Fibroblast of mammary gland (primary cell): ENCODE measurements at places on chromosomes 7 and 10.

DNA sequence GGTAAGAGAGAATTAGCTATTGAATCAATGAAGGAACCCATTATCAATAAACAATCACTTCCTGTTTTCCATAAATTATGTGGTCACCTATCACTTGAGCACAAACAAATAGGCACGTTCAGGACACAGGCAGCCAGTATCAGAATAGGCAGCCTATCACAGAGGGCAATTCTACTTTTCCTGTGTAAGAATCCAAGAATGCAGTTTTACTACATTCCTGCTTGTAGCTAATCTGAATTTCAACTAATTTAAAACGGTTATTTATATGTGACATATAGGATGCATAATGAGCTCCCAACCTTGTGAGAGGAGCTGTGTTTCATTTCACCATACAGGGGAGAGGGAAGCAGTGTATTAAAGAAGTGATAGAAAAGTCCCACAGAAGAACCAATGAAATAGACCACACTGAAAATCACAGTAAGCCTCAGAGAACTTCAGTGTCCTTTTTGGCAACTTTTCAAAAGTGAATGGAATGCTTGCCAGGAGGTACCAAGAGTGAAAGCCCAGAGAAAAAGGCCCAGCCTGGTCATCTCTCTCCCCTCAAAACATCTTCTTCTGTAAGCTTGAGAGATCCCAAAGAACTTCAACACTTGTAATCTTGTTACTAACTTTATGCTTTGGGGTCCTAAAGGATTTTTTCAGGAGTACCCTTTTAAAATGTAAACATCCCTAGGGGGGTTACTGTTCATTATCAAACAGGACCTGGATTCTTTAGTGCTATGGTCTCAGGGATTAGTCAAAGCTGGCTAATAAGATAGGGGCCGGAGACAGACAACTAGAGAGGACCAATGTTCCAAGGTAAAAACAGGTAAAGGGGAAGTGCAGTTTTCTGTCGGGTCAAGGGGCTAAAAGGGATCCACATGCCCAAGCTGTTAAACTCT lies 1.3 kb downstream of the IMMP2L start:
- peak; percentile 44 for DNase-seq

GRCh38 chr10:21099291-21100062 lies 202.4 kb upstream of the NEBL start:
- peak; percentile 29 for DNase-seq

DNA sequence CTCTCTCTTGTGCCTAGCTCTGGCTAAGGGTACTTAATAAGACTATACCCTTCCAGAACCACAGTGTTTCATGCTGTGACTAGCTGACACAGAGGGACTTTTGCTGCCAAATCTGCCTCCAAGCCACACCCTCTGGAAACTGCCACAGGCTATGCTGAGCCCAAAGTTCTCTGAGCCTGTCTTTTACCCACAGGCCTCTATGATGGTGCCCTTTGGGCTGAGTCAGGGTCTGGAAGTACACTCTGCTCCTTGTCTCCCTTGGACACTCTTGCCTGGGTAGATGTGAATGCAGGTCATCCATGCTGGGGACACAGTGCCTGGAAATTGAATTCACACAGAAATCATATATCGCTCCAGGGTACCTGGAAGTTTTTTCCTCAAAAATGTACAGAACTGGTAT lies 22.6 kb downstream of the DYDC1 start:
- DNase-seq: no peak

DNA sequence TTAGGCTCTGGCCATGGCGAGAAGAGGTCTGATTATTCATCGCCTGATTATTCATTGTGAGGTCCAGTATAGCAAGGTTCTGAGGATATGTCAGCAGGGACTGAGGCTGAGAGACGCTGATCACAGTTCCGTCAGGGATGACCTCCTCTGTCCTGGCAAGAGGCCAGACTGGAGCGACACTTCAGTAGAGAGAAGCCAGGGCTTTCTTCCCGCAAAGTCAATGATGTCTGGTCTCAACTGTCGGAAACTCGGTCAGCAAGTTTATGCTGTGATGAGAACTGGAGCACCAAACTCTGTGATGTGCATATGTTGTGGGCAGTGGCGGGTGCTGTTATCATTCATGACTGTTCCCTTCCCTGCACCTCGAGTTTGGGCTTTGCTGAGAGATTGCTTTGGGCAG lies 29.0 kb upstream of the GNA12 start:
- DNase-seq: no peak

DNA sequence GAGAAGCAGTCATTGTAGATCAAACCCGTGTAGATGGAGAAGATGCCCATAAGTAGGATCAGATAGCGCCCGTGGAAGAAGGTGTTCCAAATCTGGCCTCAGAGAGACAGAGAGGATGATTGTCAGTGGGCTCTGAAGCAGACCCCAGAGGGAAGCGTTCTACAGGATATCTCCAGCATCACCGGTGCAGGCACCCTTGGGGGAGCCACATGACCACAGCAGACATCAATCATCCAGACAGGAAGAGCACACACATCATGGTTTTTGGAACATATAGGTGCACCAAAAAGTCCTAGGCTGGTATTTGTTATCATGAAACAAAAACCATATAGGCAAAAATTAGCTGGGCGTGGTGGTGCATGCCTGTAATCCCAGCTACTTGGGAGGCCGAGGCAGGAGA lies 44.0 kb upstream of the SVOPL start:
- no peak for DNase-seq

- DNase-seq: no peak
These were observed 61.5 kb downstream of the REEP3 start for GRCh38 chr10:63582690-63583089.

GRCh38 chr10:128483216-128483615 lies 357.0 kb upstream of the MKI67 start:
- no peak for DNase-seq

DNA sequence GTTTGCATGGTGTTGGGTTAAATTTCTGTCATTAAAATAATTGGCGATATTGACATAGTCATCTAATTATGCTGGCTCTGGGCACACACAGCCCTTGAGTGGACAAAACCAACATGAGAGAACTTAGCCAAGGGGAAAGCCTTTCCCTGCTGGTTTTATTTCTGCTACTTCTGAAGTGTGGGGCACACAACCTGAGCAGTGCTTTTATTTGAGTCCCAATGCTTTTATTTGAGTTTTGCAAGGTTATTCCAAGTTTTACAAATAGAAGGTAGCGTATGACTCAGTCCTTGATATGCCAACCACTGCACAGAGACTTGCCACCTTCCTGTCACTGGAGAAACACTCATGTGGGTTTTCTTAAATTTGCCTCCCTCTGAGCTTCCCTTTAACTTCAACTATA lies 145.7 kb downstream of the EGFR start:
- no peak for DNase-seq

- no peak for DNase-seq
These were observed 166.3 kb upstream of the GRM3 start for GRCh38 chr7:86477343-86477935.

GRCh38 chr7:42400961-42401360 lies 164.0 kb upstream of the GLI3 start:
- DNase-seq: no peak

GRCh38 chr10:44962870-44963738 lies 3.5 kb downstream of the RASSF4 start:
- no peak for DNase-seq

DNA sequence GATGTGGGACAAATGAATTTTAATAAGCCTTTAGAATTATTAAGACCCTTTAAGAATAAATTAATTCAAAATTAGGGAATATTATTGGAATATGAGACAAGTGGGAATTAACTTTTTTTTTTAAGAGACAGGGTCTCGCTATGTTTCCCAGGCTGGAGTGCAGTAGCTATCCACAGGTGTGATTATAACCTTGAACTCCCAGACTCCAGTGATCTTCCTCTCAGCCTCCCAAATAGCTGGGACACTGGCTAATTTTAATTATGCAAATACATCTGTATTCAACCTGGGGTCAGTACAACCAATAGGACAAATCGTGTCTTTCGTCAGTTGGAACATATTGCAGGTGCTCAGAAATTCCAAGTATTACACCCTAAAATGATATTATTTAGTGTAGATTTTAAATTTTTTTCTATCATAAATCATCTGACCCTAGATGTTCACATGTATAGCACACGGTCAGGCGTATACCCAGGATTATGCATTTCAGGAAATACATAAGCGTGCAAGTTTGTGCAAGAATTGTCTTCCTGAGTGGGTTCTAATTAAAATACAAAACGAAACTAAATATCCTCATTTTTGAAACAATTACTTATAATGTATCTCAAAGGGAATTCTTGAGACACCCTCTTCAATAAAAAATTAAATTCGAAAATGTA lies 1.2 kb downstream of the NT5C3A start:
- DNase-seq: no peak

DNA sequence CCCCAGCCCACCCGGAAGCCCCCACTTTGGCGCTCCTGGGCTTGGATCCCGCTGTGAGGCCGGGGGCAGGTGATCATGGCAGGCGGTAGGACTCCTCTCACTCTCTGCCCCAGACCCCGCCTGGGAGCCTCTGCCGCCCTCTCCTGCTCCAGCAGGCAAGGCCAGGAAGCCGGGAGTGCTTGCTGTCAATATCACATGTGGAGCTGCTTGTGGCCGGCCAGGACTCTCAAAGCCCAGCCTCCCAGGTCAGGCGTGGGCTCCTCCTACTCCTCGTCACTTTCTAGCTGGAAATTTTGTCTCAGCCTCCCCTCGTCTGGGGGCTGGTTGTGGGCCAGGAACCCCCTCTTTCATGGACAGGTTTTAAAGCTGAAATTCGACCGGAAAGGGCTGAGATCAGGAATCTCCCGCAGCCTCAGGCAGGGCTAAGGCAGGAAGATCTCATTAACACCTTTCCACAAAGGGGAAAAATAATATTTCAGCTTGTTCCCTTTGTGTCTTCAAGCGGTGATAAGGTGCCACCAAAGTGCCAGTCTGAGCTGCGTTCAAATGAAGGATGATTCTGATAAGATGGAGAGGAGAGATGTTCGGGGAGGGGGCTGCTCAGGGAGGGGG lies 273.6 kb upstream of the PODXL start:
- no peak for DNase-seq

DNA sequence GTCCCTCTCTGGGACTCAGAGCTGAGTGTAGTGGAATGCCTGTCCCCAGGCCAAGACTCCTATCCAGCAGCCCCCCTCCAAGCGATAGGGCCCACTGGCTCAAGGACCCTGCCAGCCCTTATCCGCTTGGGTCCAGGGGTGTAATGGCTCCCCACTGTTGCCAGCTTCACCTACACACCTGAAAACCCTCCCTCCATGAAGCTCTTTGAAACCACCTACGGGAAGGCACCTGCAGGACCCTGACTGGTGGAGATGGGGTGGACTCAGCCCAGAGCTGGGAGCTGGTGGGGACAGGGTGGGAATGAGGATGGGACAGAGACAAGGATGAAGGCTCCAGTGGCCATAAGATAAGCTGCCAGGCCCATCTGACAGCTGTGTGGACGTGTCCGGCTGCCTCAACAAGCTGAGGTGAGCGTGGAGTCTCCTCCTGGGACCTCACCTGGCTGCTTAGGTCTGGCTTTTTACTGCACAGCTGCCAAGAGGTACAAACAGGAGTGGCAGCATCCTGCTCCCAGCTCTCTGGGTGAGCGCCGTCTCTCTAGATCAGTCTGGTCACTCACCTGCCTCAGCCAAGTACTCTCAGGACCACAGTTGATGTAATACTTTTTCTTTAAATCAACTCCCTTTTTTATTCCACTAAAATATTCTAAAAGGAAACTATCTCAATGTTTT lies 41.9 kb downstream of the DRGX start:
- DNase-seq: no peak

DNA sequence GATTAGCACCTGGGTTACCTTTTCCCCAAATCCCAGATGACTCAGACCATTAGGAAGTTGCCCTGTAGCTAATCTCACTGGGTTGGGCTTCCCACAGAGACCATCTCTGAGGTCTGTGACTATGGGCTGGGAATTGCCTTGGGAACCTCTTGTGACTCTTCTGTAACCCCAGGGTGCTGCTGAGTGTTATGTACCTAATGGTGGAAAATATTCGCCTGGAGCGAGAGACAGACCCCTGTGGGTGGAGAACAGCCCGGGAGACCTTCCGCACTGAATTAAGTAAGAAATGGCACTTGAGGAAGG lies 20.0 kb downstream of the STRIP2 start:
- no peak for DNase-seq

GRCh38 chr10:100374200-100374655 lies 27.2 kb downstream of the SCD start:
- no peak for DNase-seq

GRCh38 chr10:52316500-52316899 lies 2.4 kb downstream of the DKK1 start:
- no peak for DNase-seq

DNA sequence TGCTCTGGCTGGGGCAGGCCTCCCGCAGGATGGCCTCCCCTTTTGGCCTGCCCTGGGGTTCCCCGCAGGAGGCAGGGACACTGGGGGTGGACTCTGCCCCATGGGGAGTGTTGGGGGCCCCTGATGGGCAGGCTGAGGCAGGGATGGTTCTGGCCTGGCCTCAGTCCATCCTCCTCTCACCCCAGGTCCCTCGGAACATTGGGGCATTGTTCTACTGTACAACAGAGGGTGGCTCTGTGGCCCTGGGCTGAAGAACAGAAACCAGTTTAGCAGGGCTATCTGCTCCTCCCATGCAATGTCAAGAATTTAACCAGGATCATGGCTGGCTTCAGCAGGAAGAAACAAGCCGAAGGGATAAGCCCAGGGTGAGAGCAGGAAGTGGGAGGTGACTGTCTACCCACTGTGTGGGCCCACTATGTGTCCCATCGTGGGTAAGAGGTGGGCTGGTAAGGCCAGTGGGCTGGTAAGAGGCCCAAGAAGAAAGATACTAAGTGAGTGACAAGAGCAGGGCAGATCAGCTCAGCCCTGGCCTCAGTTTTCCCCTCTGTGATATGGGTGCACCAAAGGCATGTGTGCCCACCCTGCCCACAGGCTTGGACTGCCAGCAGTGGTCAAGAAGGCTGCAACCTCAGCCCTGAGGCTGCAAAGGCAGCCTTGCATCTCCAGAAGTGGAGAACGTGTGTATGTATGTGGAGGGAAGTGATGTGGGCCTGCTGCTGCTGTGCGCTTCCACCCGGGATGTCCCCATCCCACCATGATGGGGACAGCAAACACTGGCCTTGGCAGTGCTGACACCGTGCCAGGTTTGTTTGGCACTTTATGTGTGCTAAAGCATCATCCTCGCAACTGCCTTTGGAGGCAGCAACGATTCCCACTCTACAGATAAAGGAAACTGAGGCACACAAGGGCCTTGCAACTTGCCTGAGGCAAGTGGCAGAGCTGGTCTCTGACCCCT lies 138.9 kb downstream of the SH3PXD2A start:
- no peak for DNase-seq

GRCh38 chr10:108034829-108035228 lies 870.3 kb upstream of the SORCS1 start:
- DNase-seq: no peak

- DNase-seq: no peak
These were observed 205.1 kb upstream of the BMPER start for GRCh38 chr7:33700001-33700899.

GRCh38 chr10:124756156-124756903 lies 12.2 kb upstream of the FAM53B start:
- no peak for DNase-seq

GRCh38 chr7:7962851-7963250 lies 5.7 kb upstream of the GLCCI1 start:
- DNase-seq: peak; percentile 47

DNA sequence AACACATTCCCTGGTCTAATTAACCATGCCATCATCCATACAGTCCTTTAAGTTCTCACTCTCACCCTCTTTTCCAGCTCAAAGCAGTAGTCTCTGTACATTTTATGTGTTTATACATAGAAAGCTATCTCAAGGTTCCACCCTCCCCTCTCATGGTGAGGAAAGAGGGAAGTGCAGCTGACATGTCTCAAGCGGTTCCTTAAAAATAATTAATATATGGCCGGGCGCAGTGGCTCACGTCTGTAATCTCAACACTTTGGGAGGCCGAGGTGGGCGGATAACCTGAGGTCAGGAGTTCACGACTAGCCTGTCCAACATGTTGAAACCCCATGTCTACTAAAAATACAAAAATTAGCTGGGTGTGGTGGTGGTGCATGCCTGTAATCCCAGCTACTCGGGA lies 36.7 kb downstream of the ZC3HAV1 start:
- no peak for DNase-seq
